ENCODE measurements at places on chromosomes 13 and 19. TPM values are rescaled to one million over a fixed set of nuclear protein-coding genes. Genes with fewer than 3 reads are reported as not detected.

DNA sequence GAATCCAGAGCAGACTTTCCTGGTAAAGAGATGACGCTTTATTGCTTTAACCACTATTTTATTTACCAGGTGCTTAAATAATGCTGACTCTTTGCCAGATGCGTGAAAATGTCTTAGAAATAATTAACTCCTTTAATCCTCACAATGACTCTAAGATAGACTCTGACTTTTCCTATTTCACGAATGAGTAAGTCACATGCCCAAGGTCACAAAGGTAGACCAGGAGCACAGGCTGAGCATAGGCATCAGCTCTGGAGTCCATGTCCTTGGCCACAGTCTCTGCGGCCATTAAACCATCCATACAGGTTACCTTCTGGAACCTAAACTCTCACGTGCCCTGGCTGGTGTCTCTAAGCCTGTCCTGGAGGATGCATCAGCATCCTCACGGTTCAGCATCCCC is 87.3 kb downstream of the ERCC5 start:
- DNase-seq: no peak

- no peak for DNase-seq
Observed at GRCh38 chr19:4908781-4909155, 533 bp upstream of the UHRF1 start.

DNA sequence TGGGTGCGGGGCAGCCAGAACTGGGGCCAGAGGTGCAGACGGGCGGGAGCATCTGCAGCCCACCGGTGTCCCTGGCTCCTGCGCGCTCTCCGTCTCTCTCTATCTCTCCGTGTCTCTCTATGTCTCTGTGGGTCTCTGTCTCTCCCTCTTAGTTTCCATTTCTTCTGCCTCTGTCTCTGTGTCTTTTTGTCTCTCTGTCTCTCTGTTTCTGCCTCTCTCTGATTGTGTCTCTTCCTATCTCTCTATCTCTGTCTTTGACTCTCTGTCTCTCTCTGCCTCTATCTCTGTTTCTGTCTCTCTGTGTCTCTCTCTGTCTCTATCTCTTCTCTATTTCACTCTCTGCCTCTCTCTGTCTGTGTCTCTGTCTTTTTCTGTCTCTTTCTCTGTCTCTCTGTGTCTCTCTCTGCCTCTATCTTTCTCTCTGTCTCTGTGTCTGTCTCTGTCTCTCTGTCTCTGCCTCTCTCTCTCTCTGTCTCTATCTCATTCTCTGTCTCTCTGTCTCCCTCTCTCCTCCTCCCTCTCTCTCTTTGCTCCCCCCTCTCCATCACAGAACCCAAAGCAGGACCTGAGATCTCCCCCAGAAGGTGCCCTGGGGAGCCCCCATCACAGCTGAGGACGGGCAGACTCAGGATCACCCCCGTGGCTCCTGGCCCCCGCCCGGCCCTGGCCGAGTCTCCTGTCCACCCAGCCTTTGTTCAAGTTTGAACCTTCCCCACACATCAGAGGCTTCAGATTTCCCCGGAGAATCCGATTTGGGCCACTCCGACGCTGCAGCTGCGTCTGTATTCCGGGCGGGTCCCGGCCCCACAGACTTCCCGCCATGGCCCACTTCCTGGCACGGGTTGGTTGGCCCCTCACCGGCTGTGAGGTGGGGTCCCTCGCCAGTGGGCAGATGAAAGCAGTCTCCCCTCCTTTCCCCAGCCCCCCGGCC is 48.6 kb upstream of the TCF3 start:
- DNase-seq: no peak

Gene ZNF226
- 3.2 TPM for total RNA-seq

DNA sequence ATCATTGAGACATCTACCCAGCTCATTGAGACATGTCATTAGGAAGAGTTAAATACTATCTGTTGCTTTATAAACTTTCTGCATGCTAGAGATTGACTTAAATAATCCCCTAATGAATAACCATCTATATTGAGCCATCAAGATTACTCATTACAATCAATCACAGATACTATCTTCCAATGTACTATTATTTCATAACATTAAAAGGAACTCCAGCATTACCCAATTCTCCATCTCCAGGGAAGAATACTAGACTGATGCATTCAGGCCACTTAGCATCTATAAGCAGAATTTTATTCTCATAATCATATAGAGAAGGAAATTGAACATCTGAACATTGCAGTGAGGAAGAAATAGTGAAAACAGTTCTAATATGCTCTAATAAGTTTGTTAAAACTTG is 8.0 kb downstream of the EPSTI1 start:
- no peak for DNase-seq

Gene GPC5
- not detected for total RNA-seq
